ENCODE measurements at places on chromosomes 3 and 15. TPM values are rescaled to one million over a fixed set of nuclear protein-coding genes. Genes with fewer than 3 reads are reported as not detected.

DNA sequence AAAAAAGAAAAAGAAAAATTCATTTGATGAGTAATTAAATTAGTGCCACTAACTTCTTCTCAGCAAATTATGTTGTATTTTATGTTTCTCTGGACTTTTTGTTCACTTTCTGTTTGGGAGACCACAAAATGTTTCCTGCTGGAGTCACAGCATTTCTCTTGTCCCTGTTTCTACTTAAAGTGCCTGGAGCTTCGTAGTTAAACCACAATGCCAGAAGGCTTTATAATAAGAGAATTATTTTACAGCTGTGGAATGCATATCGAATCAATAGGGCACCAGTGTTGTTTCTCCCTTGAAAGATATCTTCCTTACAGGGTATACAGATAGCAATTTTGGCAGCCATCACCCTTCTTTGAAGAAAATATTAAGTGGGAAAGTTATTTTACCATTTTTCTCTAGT is 3.2 kb downstream of the DTWD1 start:
- DNase-seq: peak; percentile 44

DNA sequence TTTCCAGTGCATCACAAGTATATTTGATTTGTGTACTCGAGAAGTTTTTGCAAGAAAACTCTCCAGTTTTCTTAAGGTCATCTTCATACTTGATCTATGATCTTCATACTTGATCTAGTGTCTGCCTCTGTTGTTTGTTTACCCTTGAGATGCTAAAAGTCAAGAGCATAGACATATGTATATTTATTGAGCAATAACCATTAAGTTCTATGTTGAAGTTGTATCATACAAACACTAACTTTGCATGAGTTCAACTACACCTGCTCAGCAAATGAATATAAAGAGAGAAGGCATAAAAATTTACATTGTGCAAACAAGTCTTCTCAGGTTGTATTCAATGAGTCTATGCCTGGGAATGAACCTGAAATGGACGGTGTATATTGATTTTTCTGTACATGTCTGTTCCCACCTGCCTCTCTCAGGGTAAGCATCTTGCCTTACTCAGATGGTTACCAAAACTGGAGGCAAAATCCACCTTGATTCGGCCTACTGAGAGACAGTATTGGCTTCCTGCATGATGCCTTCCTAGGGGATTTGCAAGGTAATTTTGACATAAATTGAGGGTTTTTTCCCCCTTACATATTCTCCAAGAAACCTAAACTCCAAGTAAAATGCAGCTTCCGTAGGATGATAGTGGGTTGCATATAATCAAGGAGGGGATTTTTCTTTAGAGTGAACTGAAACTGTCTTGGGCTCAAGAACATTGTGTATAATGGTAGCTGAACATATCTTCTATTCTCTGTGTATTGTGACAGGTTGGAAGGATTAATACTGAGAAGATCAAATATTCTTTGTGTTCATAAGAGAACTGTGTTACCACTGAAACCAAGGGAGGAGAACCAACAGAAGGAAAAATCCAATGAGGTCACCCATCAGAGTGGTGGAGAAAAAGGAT is 110.4 kb downstream of the FILIP1L start:
- DNase-seq: no peak

DNA sequence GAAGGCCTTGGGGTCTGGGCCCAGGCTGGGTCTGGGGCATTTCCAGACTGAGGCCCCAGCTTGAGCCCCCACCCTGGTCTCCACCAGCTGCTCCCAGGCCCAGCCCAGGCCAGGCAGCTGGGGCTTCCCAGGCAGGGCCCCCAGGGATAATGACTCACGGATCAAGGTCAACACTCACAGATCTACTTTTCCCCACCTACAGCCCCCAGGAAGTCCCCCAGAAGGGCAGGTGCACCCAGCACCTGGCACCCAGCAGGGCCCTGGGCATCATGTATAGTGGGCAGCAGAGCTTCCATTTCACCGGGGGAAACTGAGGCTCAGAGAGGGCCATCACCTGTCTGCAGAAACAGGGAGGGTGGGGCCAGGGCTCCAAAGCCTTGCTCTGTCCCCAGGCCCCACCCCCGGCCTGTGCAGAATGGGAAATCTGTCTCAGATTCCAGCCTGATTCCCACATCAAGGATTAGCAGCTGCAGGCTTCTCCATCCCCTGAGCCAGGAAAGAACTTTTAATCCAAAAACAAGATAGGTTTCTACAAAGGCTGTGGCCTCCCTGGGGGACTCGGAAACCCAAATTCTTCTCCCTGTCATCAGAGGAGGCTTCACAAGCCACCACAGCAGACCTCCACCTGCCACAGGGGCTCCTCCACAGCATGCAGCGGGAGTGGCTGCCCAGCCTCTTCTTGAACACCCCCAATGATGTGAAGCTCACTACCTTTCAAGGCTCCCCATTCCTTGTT is 49.8 kb downstream of the IQSEC1 start:
- peak; percentile 28 for DNase-seq

- no peak for DNase-seq
Measured at GRCh38 chr3:45132568-45133211, 13.5 kb downstream of the CDCP1 start.

DNA sequence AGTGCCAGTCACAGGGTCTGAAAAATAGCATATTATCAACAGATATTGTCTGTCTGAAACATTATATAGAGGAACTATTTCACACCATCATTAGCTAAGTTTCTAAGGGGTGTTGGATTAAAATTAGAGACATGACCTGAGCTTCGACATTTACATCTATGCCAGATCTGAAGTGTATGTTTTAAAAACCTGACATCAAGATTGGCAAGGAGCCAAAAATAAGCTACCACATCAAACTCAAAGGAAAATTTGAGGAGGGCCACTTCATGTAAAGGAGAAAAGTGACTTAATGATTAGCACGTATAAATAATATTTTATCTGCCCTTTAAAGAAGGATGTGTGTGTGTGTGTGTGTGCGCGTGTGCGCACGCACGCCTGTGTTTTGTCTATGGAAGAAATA is 752.0 kb upstream of the GRM7 start:
- DNase-seq: no peak

- peak; percentile 4 for DNase-seq
Measured at GRCh38 chr3:71725271-71725991, at the start of gene EIF4E3. Gene EIF4E3, minus strand, starts transcription at chr3:71725402. Its CDS starts 35 bp downstream, at chr3:71725367.

DNA sequence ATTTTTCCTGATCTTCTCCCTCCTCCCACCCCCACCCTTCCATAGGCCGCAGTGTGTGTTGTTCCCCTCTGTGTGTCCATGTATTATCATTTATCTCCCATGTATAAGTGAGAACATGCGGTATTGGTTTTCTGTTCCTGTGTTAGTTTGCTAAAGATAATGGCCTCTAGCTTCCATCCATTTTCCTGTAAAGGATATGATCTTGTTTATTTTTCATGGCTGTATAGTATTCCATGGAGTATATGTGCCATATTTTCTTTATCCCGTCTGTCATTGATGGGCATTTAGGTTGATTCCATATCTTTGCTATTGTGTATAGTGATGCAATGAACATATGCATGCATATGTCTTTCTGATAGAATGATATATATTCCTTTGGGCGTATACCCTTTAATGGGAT is 173.3 kb upstream of the NAALADL2 start:
- DNase-seq: no peak

- DNase-seq: peak; percentile 96
Measured at GRCh38 chr3:25582242-25582641, 82.5 kb downstream of the TOP2B start.

DNA sequence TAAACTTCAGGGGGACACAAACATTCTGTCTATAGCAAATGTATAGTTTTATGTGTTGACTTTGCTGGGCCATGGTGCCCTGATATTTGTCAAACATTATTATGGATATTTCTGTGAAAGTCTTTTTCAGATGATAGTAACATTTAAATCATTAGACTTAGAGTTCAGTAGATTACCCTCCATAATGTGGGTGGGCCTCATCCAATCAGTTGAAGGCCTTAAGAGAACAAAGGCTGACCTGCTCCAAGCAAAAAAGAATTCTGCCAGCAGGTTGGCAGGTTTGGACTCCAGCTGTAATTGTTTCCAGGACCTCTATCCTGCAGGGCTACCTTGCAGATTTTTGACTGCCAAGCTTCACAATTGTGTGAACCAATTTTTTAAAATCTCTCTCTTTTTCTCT is 1250.9 kb downstream of the ROBO1 start:
- DNase-seq: no peak

DNA sequence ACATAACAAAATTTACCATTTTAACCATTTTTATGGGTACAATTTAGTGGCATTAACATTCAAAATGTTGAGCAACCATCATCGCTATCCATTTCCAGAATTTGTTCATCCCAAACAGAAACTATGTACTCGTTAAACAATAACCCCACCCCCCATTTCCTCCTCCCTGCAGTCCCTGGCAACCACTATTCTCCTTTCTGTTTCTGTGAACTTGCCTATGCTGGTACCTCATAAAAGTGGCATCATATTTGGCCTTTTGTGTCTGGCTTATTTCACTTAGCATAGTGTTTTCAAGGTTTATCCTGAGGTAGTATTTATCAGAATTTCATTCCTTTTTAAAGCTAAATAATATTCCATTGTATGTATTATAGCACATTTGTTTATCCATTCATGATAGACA is 32.4 kb downstream of the C3orf80 start:
- no peak for DNase-seq

GRCh38 chr3:147008886-147009285 is 397.5 kb downstream of the ZIC4 start:
- no peak for DNase-seq

- no peak for DNase-seq
Measured at GRCh38 chr3:182252802-182253201, 540.5 kb upstream of the ATP11B start.

GRCh38 chr3:183249006-183249718 is 3.9 kb upstream of the B3GNT5 start:
- no peak for DNase-seq

GRCh38 chr3:54071601-54072000 is 50.8 kb upstream of the CACNA2D3 start:
- no peak for DNase-seq

- no peak for DNase-seq
Measured at GRCh38 chr15:100078511-100079220, 263.1 kb downstream of the ADAMTS17 start.

GRCh38 chr15:49918121-49918520 is 200.9 kb downstream of the ATP8B4 start:
- peak; percentile 51 for DNase-seq

DNA sequence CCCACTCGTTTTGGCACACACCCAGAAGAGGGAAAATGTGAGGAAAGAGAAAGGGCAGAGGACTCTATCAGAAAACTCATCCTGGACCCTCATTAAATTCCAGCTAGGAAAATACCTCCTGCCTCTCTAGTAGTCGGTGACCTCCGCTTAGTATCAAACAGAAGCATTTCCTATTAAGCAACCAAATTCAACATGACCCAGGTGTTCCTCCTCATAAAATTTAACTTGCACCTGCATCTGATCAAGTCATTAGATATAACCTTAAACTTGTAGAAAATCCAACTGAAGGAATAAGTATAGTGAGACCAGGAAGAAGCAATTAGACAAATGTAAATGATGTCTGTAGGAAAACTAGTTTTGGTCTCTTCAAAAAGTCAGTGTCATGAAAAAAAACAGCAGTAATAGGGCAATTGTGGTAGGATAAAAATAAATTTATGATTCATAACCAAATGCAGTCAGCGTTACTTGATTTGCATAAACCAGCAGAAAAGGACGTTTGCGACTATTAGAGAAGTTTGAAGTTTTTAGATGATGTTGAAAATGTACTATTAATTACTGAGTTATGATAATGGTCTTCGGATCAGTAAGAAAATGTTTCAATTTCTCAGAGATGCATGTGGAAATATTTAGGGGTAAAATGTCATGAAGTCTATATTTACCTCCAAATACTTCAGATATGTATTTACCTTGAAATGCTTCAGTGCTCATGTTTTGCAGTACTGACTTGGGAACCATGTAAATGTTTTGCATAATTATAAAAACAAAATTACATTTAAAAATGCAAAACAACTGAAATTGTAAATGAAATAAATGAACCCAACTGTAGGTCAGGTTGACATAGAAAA is 44.6 kb downstream of the LDHAL6B start:
- DNase-seq: no peak

- DNase-seq: peak; percentile 67
Measured at GRCh38 chr3:58234516-58234931, 3.1 kb upstream of the ABHD6 start.

- DNase-seq: peak; percentile 16
Measured at GRCh38 chr3:110932567-110932966, 139.0 kb upstream of the NECTIN3 start.

DNA sequence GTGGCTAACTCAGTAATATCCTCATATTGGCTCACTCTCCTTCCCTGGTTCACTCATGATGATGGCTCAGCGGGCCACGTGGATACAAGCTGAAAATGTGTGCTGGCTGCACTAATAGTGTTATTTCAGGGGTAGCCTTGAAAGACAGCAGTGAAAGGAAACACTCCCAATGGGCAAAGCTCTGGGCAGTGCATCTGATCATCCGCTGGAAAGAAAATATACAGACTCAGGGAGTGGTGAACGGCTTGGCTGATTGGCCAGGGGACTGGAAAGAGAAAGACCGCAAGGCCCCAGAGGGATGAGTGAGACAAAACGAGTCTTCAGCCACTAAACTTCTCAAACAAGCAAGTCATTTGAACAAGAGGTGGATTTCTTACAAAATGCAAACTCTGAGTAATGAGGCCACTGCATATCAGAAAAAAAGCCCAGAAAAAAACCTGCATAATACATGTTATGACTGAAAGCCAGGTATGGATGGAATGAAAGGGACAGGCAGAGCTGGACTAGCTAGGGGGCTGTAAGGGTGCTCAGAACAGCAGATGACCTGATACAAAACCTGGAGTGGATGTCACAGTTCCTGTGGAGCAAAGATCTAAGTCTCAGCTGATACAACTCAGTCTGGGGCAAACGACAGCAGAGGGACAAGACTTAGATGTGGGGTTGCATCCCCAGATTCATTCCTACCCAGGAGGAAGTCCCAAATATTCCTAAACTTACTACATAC is 33.3 kb downstream of the CMTM6 start:
- no peak for DNase-seq

DNA sequence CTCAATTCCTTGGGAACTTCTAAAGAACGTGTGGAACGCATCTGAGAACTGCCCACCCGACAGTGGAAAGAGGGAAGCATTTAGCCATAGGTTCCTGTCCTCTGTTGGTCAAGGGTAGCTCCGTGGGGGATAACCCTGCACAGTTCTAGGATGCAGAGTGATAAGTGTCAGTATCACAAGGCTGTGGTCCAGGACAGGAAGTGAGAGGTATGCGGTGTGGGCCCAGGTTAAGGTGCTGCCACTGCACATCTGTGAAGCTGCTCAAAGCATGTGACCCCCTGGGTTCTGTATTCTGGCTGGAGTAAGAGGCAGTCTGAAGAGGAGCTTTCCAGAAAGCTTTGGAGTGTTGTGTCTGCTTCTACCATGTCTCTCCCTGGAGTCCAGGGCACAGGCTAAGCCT is 51.7 kb upstream of the HES1 start:
- no peak for DNase-seq

Gene CYP1A2
- not detected for total RNA-seq

Gene CCK
- total RNA-seq: not detected

Gene CCDC54
- total RNA-seq: not detected

Gene MCF2L2
- total RNA-seq: under 0.01 TPM

Gene GXYLT2
- 11.4 TPM for total RNA-seq

Gene GRM7
- not detected for total RNA-seq

Gene CHCHD6
- 20.6 TPM for total RNA-seq

Gene TM4SF1
- total RNA-seq: 366 TPM

Gene CYP8B1
- total RNA-seq: not detected

Gene PFN2
- total RNA-seq: 256 TPM

Gene HYAL1
- 0.36 TPM for total RNA-seq

Gene ADGRG7
- total RNA-seq: not detected

Gene SEMA5B
- not detected for total RNA-seq

All from IMR-90 (cell line).